ENCODE measurements at places on chromosomes 5 and 9. TPM values are rescaled to one million over a fixed set of nuclear protein-coding genes. Genes with fewer than 3 reads are reported as not detected.

GRCh38 chr5:55451976-55452375, 82.8 kb downstream of the PLPP1 start:
- no peak for DNase-seq

The SPATA9 gene
- 0.95 TPM for total RNA-seq

The KCNMB1 gene
- total RNA-seq: 0.22 TPM

The PDE8B gene
- 4.8 TPM for total RNA-seq

The TMEM252 gene
- not detected for total RNA-seq

The PCDHGB1 gene
- total RNA-seq: 1.7 TPM

The RASA1 gene
- 36.6 TPM for total RNA-seq

DNA sequence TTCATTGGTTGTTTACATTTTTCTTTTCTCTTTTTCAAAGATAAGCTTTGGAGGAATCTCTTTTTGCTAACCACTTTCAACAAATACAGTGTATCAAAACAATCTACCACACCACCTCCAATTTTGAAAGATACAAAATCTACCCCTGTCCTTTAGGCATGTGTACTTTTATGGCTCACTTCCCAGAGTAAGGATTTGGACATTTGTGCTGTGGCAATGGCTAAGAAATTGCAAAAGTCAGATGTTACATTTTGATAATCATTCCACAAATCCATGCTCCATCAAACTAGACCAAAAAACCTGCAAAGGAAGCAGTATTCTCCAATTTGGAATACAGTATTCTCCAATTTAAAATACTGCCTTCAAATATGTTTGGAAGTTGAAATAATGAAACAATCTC, 204.9 kb downstream of the MCTP1 start:
- no peak for DNase-seq

The NR5A1 gene
- total RNA-seq: 0.25 TPM

All from mesothelial cell of epicardium (in vitro differentiated cells).